ENCODE measurements at places on chromosomes 3 and 15. TPM values are rescaled to one million over a fixed set of nuclear protein-coding genes. Genes with fewer than 3 reads are reported as not detected.

DNA sequence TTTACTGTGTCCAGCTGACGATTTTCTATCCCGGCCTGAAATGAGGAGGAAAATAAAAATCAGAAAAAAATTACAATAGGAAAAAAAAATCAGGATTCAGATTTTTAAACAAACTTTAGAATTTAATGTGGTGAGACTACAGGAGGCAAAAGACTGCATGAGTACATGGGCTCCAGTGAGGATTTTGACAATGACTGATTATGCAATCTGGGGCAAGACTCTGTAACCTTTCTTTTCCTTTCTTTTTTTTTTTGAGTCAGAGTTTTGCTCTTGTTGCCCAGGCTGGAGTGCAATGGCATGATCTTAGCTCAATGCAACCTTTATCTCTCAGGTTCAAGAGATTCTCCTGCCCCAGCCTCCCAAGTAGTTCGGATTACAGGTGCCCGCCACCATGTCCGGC lies 29.9 kb downstream of the SPG11 start:
- DNase-seq, result no peak

DNA sequence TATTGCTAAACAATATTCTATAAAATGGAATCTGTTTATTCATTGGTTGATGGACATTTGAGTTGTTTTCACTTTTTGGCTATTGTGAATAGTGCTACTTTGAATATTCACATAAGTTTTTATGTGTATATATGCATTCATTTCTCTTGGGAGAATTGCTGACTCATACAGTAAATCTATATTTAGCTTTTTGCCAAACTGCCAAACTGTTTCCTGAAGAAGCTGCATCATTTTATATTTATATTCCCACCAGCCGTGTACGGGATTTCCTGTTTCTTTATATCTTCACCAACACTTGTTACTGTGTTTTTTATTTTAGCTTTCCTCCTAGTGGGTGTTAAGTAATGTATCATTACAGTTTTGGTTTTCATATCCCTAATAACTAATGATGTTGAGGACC lies 12.5 kb upstream of the TCAIM start:
- no peak for DNase-seq

DNA sequence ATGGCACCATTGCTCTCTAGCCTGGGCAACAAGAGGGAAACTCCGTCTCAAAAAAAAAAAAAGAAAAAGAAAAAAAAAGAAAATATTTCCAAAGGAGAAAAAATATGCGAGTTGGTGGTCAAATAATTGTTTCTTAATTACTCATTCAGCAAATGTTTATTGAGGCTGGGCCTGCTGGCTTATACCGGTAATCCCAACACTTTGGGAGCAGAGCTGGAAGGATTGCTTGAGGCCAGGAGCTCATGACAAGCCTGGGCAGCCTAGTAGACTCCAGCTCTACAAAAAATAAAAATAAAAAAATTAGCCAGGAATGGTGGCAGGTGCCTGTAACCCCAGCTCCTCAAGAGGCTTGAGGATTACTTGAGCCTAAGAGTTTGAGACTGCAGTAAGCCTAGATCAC lies 4.1 kb downstream of the KNL1 start:
- no peak for DNase-seq

DNA sequence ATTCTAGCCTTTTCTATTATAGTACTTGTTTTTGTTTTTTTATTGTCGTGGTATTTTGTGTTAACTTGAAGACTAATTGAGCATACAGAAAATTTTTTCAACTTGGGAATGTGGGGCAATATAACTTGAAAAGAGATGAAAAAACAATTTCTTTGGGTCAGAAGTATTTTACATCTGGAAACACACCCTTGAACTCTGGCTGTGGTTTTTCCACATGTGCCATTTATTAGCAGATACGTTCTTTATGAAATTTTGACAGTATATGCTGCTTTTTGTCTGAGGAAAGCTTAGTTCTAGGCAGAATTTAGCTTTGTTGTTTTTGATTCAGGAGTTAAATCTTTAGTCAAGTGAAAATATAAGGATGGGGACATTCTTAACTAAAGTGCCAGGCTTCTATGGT lies 44.7 kb downstream of the TCF12 start:
- DNase-seq, result no peak

- DNase-seq, result no peak
Observed at GRCh38 chr3:196938576-196938975, 3.8 kb downstream of the NCBP2 start.

DNA sequence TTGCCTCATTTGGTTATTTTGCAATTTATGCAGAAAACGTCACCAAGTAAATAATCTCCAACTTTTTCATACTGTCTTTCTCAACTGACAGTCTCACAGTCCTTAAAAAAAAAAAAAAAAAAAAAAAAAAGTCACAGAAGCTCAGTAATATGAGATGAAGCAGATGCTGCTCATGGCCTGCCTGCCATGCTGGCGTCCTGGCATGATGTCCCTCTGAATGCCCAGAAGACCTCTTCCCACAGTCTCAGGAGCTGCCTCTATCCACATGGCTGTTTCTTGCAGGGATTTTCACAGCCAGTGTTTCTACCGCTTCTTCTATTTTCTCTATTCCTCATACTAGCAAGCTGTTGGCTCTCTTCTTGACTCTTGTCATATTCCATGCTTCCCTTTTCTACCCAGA lies 87.7 kb downstream of the TGFBR2 start:
- DNase-seq, result no peak

- DNase-seq, result no peak
Observed at GRCh38 chr3:138434875-138435772, 708 bp downstream of the ESYT3 start.

DNA sequence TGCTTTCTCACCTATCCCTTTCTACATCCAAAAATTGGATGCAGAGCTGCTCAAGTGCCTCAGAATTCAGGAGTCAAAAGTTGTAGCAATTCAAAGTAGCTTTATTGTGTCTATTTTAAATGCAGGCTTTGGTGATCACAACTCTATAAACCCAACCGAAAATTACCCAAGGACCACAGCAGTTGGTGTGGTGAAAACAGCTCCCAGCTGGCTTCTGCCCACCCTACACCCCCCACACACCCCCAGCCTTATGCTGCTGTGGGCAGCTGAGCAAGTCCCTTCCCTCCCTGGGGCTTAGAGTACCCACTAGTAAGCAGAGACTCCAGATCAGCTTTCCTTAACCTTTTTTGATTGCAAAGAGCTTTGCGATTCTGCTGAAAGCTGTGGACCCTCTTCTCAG lies 5.8 kb upstream of the HES1 start:
- DNase-seq, result no peak

DNA sequence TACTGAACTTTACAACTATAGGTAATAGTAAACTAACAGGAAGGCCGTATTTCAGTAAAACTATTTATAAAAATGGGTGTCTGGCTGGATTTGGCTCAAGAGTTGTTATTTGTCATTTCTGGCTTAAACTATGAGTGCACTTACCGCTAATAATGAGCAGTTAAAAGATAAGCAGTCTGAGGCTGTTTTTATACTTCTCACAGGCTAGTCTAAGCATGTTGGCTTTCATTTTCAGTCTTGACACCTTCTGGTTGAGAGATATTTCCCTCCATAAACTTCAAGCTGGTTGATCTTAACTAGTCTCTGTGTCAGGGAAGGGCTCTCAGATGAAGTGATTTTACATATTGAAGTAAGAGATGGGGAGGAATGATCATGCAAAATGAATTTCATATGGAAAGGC lies 96.1 kb downstream of the RSRC1 start:
- DNase-seq, result no peak

GRCh38 chr15:45812200-45812599 lies 177.4 kb downstream of the SQOR start:
- DNase-seq, result no peak

- DNase-seq, result no peak
Observed at GRCh38 chr15:68426116-68426515, 5.8 kb downstream of the ITGA11 start.

DNA sequence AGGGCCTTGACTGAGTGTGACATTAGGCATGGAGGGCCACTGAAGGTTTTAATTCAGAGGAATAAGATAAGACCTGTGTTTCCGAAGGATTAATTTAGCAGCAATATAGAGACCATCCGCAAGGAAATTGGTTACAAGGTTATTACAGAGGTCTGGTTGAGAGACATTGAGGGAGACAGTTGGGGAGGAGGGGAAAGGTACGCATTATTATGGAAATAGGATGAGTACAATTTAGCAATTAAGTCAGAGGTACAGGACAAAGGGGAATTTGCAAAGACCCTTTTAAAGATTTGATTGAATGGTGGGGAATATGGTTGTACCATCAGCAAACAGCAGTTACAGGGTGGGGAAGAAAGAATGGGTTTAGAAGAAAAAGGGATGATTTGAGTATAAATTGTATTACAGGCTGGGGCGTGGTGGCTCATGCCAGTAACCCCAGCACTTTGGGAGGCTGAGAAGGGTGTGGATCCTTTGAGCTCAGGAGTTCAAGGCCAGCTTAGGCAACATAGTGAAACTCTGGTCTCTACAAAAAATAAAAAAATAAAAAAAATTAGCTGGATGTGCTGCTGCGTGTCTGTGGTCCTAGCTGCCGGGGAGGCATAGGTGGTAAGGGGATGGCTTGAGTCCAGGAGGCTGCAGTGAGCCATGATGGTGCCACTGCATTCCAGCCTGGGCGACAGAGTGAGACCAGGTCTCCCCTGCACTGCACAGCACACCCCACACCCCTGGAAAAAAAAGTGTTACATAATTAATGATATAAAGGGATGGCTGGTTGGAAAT lies 11.3 kb downstream of the ARL8B start:
- no peak for DNase-seq

GRCh38 chr3:106421909-106422308 lies 553.1 kb upstream of the CBLB start:
- DNase-seq, result no peak

DNA sequence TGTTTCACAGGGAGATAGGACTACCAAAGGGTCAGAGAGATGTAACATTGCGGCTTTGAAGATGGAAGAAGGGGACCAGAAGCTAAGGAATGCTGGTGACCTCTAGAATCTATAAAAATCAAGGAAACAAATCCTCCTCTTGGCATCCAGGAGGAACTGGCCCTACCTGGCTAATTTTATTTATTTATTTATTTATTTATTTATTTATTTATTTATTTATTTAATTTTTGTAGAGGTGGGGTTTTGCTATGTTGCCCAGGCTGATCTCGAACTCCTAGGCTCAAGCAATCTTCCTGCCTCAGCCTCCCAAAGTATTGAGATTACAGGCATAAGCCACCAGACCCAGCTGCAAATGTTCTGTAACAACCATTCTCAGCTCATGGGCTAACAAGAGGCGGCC lies 19.7 kb downstream of the MYL3 start:
- DNase-seq, result no peak

DNA sequence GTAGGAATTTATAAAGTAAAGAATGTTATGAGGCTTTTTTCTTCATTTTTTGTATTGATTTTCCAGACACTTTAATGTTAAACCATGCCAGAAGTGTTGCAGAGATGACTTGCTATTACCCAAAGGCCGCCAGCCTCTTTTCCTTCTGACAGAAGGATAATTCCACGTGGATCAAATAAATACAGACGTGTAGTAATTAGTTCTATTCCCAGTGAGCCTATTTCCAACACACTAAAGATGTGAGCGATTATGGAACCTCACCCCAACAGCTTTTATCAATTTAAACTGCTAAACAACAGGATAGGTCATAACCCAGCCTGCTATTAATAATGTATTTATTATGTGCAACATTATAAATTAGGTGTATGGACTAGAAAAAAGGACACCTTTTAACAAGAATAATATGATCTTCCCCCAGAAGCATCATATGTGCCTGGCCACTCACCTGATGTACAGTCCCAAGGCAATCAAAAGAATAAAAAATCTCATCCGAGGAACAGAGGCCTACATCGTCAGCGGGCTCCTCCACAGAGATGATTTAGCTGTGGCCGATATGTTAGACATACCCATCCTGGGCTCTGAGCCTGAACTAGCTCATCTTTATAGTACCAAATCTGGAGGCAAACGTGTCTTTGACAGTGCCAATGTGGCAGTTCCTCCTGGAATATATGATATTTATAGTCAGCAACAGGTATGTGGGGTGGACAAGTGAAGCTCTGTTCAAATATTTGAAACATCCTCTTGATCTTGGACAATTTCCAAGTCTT lies 125.9 kb upstream of the C15orf61 start:
- no peak for DNase-seq

DNA sequence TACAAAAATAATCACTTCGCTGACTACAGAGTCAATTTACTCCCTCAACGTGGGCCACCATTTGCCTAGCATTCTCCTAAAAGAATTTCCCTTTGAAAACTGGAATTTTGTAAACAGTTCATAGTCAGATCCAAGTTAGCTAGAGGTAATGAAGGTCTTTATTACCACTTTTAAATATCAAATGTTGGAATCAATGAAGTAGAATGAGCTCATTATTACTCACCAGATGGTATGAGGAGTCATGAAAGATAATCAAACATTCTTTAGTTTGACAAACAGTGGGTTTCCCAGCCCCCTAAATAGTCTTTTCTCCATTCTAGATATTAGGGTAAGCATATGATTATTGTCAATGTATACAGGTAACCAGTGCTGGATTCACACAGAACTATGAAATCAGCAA lies 455.7 kb upstream of the THBS1 start:
- DNase-seq, result no peak

CDHR4 gene
- not detected for total RNA-seq

FURIN gene
- total RNA-seq, result 62.2 TPM

ARGFX gene
- not detected for total RNA-seq

CNTN6 gene
- total RNA-seq, result not detected

SELENOS gene
- total RNA-seq, result 27.2 TPM

TMCO5A gene
- total RNA-seq, result not detected

PCBP4 gene
- 18.2 TPM for total RNA-seq
